ENCODE measurements at places on chromosomes 13 and 19.

DNA sequence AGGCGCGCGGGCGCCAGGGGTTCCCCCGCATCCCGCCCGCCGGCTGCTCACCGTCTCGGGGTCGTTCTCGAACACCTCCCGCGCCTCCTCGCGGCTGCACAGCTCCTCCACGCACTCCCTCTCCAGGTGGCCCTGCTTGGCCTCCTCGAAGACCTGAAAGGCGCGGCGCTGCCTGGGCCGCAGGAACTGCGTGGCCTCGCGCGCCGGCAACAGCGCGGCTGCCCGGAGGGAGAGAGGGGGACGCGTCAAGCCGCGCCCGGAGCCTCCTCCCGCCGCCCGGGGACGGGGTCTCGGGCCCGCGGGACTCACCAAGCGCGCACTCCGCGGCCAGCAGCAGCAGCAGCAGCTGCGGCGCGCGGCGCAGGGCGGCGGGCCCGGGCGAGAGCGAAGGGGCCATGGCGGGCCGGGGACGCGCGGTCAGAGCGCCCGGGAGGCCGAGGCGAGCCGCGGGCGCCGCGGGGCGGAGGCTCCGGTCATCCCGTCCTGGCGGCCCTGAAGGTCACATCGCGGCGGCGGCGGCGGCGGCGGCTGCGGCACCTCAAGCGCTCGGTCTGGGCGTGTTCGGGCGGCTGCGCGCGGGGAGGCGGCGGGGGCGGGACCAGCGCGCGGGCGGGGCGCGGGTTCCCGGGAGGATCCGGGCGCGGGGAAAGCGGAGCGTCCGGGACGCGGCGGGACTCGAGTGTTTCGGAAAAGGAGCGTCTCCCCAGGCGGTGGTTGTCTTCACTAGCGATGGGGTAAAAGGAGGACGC lies at the start of gene GAS6:
Gene GAS6, minus strand, starts transcription at position 553 of the 749 bp plus-strand sequence. Its CDS starts 156 bp downstream, at position 397.
- no peak for DNase-seq

DNA sequence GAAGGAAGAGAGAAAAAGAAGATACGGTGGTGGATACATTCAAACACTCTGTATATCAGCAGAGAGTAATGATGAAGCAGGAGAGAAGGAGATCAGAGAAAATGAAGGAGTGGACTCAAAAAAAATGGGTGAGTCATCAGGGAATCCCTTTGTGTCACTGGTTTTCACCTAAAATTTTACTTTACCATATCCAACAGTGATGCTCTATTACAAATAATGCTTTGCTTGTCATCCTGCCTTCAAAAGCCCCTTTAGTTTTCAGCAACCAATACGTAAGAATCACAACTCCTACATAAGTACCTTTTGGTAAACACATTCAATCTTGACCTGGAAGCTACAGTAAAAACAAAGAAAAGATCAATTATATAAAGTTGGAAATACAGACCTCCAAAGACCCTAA lies 88.8 kb downstream of the ENOX1 start:
- DNase-seq = no peak

- no peak for DNase-seq
Measured at GRCh38 chr13:41971848-41972247, 10.9 kb upstream of the VWA8 start.

- DNase-seq = no peak
Measured at GRCh38 chr19:23378948-23379347, 16.3 kb downstream of the ZNF91 start.

GRCh38 chr19:15324791-15325519 lies 7.4 kb downstream of the BRD4 start:
- no peak for DNase-seq

- DNase-seq = no peak
Measured at GRCh38 chr13:49597043-49597641, 11.8 kb upstream of the RCBTB1 start.

GRCh38 chr19:40205760-40206159 lies 12.4 kb downstream of the TTC9B start:
- no peak for DNase-seq

DNA sequence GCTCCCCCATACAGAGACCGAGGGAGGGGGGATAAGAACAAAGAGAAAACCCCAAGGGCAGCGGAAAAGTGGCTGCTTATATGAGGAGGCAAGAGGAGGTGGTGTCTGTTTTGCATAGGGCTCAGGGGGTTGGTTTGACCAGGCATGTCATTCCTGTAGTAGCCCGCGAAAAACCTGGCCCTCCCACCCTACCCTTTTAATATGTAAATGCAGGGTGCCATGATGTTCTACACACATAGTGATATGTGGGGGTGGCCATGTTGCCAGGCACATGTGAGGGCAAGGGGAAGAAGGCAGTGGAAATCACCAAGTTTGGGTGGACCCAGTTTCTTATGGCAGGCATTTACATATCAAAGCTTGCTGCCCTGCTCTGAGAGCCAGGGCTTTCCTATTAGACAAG lies 203.5 kb upstream of the UBL3 start:
- no peak for DNase-seq

GRCh38 chr13:33918199-33918932 lies 100.4 kb downstream of the RFC3 start:
- DNase-seq = no peak

- DNase-seq = no peak
Measured at GRCh38 chr19:19169236-19170052, 619 bp downstream of the MEF2B start.

DNA sequence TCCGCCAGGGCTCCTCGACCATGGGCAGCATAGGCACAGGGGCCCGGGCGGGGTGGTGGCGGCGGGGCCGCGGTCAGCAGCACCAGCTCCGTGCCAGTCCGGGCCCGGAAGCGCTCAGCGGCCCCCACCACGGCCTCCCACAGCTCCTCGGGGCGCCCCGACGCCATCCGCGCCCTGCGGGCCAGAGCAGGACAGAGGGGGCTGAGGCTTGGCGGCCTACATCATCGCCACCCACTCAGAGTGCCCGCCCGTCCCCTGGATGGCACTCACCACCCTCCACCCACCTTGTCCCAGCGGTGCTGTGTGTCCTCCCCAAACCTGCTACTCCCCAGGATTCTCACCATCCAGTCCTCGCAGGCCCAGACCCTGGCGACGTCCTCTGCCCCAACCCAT lies 4.0 kb downstream of the AKT1S1 start:
- no peak for DNase-seq

DNA sequence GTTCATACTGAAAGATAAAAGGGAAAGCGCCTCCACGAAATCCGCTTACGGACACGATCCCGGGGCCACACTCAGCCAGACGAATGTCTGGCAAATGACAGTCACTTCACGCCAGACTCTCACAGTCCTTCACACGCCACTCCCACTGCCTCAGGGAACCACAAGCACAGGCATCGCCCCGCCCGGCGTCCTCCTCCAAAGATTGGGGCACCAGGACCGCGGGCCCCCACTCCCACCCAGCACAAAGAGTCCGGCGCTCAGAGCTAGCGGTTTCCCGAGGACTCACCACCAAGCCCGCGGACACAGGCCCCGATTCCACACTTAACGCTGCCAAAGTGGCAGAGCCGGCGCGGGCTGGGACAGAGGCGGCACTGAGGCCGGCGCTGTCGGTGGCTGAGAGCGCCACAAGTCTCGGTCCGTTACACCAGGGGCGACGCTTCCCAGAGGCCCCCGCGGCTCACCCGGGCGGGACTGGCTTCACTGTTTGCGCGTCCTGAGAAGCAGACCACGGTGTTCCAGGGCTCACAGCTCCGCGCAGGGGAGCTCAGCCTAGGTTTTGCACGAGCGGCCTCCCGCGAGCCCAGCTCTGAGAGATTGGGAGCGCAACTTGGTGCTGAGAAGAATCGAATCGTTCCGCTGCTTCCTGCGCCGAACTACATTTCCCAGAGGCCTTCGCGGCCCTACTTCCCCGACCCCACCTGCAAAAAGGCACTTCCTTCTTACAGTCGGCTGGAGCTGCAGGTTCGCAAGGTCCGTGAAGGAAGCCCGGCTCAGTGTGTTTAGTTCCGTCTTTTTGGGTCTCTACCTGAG lies at the start of gene ZNF569:
Gene ZNF569, minus strand, starts transcription at position 647 of the 810 bp plus-strand sequence. CDS start 22,523 bp downstream, outside the sequence.
- peak; percentile 81 for DNase-seq

- DNase-seq = no peak
Measured at GRCh38 chr19:1799695-1800342, 12.3 kb downstream of the ATP8B3 start.

DNA sequence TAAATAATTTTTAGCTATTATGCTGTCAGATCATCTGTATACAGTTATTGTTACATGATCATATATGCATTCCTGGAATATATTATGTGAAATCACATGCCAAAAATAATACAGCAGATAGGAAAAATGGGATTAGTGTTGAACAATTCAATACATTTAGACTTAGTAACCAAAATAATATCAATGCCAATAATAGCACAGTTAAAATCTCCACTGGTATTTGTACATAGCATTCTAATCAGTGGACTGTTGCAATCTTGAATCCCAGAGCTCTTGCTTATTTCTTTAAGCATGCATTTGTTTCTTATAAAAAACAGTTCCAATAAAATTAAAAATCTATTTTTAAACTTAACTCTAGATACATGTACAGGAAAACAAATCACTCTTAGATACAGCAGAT lies 2772.2 kb downstream of the PCDH9 start:
- no peak for DNase-seq

- DNase-seq = no peak
Measured at GRCh38 chr19:1854039-1854541, 5.8 kb upstream of the REXO1 start.

GRCh38 chr19:43901395-43902390 lies 33.4 kb downstream of the ZNF45 start:
- DNase-seq = peak; percentile 15

DNA sequence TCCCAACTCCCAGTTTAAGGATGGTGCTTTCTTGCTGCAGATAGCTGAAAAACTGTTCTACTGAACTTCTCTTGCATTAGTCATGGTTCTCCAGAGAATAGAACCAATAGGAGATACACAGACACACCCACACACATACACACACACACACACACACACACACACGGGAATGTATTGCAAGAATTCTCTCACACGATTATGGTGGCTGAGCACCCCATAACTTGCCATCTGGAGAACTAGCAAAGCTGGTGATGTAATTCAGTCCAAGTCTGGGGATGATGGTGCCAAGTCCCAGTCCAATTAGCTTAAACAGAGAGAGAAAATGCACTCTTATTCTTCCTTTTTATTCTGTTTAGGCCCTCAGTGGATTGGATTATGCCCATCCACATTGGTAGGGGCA lies 643.9 kb downstream of the DIAPH3 start:
- DNase-seq = no peak

GRCh38 chr19:42042455-42043170 lies 27.4 kb downstream of the GRIK5 start:
- DNase-seq = no peak

DNA sequence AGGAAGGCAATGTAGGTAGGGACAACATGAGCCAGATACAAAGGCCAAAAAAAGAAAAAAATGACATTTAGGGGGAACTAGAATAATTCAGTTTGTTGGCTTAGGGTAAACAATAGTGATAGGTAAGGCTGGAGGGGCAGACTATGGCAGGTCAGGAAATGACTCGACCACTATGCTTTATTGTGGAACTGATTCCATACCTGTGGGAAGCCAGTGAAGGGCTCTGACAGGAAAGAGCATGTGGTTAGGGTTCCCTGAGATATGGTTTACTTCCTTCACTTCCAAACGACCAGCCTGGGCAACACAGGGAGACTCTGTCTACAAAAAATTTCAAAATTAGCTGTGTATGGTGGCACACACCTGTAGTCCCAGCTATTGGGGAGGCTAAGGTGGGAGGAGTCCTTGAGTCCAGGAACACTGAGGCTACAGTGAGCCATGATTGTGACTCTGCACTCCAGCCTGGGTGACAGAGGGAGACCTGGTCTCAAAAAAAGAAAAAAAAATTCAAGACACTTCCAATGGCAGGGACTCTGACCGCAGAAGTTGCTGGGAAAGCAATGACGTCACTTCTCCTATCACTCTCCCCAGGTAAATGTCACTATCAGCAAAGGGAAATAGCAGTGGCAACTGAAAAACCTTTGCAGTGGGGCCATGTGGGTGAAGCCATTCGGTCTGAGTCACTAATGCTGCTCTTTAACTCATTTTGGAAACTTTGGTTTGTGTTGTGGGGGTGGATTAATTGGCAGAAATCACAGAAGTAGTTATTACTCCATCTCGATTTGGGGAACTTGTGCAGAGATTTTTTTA lies 192.8 kb upstream of the TSC22D1 start:
- DNase-seq = no peak

DNA sequence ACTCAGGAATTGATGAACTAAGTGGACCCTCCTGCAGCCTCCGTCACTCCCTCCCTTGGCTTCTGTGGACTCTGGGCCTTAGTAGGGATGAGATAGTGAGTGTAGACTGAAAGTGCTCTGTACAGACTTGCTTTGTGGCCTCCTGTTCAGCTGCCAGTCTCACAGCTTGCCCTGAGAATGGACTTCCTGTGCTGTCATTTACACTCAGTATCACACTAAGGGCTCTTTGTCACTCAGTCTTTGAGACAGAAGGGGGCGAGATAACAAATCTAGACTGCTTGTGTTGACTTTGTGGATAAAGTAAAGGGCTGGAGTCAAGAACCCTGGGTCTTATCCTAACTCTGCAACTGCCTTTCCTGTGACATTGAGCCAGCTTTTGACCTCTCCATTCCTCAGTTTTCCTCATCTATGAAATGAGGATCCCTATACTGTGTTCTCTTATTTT lies 21.0 kb upstream of the SPRY2 start:
- DNase-seq = peak; percentile 14

DNA sequence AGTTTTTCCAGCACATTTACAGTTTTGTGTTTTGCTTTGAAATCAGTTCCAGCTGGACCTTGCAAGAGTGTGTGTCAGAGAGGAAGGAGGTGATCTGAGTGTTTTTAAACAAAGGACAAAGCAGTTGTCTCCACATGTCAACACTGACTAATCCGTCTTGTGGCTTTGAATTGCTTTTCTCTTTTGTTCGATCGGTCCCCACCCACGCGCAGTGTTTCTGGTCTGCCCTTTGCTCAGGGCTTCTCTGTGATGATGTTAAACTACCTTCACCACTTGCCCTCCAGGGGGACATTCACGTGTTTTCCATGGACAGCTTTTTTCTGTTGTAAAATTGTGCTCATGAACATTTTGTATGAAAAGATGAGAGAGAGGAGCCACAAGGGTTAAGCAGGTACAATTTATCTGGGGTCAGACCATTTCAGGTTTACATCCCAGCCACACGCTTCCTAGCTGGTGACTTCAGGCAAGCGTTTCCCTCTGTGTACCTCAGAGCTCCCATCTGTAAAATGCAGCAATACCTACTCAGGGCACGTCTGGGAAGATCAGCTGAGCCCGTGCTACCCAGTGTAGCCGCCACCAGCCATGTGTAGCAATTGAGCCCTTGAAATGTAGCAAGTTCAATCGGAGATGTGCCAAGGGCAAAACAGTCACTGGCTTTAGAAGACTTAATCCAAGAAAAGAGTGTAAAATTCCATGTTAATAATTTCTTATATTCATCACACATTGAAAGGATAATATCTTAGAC lies 13.5 kb upstream of the PLA2G4C start:
- peak; percentile 40 for DNase-seq

GRCh38 chr13:73902296-73902695 lies 231.9 kb downstream of the KLF12 start:
- DNase-seq = no peak
